Right lobe of liver (tissue), 6 donors: ENCODE measurements at places on chromosomes 3 and 15. TPM values are rescaled to one million over a fixed set of nuclear protein-coding genes. Genes with fewer than 3 reads are reported as not detected.
A peak's percentile ranks its signal among the peaks of the same experiment; 100 is the strongest.

GRCh38 chr3:110243081-110243480, 828.5 kb upstream of the NECTIN3 start:
- no peak for DNase-seq
- no peaks in the 10 kb centered on the region for H3K4me1 ChIP-seq
- no peaks in the 10 kb centered on the region for H3K36me3 ChIP-seq

DNA sequence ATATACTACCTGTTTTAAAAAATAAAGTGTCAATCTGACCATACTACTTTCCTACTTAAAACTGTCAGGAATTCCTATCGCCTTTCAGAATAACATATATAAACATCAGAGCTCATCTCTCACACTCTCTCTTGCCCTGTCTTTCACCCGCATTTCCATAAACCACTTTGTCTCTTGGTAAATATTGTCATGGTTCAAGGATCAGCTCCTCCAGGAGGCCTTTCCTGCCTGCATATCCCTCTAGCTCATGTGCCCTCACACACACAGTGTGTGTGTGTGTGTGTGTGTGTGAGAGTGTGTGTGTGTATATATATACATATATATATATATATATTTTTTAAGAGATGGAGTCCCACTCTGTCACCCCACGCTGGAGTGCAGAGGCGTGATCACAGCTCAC, 6.7 kb downstream of the SUMF1 start:
- no peak for DNase-seq
- no peak overlapping the region for H3K4me3 ChIP-seq
- H3K36me3 ChIP-seq: no peaks in the 10 kb centered on the region
- no peaks in the 10 kb centered on the region for H3K27me3 ChIP-seq
- H3K27ac ChIP-seq: no peak overlapping the region

- no peaks in the 10 kb centered on the region for H3K4me1 ChIP-seq
- no peak overlapping the region for H3K4me3 ChIP-seq
- H3K27ac ChIP-seq: peak overlapping the region; percentile 68
- no peaks in the 10 kb centered on the region for H3K36me3 ChIP-seq
- DNase-seq: no peak
Measured at GRCh38 chr3:160622263-160623045, 54.5 kb upstream of the ARL14 start.

GRCh38 chr3:24972491-24972890, 455.6 kb upstream of the RARB start:
- no peaks in the 10 kb centered on the region for H3K4me1 ChIP-seq
- H3K36me3 ChIP-seq: no peaks in the 10 kb centered on the region
- H3K27me3 ChIP-seq: no peaks in the 10 kb centered on the region

DNA sequence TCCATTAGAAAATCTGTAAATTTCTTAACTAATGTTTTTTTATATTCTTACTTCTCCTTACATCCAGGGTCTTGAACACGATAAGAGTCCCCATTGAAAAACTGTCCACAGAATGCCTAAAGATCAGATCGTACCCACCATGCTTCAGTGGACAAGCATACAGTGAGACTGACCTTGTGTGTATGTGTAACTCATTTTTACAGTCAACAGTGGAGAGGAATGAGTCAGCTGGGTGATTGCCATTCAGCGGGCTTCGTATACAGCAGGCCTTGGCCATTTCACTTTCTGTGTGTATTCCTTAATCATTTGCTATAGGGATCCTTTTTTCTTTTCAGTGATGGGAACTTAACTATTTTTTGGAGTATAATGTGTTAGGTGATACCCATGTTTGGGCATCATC, 10.6 kb downstream of the PARP14 start:
- peaks cover 60% of the 10 kb centered on the region for H3K36me3 ChIP-seq
- no peak overlapping the region for H3K4me3 ChIP-seq
- no peak overlapping the region for H3K27ac ChIP-seq
- DNase-seq: no peak
- no peaks in the 10 kb centered on the region for H3K27me3 ChIP-seq
- peaks cover 8% of the 10 kb centered on the region for H3K4me1 ChIP-seq

Gene FBXO40
- total RNA-seq: 0.10 TPM
